ENCODE measurements at places on chromosomes 2 and 18.

DNA sequence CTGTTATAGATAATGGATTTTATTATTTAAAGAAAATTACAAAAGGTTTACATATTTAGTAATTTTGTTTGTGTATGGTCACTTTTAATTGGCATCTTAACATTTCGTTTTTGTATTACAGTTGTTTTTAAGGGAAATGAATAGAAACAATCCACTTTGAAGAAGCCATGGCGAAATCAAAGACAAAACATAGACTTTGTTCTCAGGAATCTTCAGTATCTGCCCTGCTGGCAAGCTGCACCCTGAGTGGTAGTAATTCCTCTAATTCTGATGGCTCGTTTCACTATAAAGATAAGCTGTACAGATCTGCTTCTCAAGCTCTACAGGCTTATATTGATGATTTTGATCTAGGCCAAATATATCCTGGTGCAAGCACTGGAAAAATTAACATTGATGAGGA, 2.7 kb downstream of the C18orf54 start:
- DNase-seq, result no peak

DNA sequence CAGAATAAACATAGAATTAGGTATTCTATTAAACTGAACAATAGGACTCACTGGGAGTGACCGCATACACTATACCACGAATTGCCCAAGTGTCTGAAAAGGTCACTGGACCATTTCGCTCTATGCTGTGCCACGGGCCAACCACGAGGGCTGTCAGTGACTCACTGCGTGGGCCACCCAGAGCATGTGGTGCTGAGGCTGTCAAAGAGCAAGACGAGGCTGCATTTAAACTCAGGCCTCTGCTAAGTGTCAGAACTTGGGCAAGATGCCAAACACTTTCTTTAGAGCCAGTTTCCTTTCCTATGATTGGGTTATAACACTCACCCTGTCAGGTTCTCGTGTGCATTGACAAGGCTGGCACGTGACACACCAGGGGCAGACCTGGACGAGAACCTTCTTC, 97.5 kb downstream of the SH3YL1 start:
- DNase-seq, result no peak

- DNase-seq, result no peak
Observed at GRCh38 chr18:58590839-58591238, 38.1 kb downstream of the ALPK2 start.

GRCh38 chr2:43102366-43103092, 123.9 kb downstream of the ZFP36L2 start:
- DNase-seq, result peak; percentile 78

DNA sequence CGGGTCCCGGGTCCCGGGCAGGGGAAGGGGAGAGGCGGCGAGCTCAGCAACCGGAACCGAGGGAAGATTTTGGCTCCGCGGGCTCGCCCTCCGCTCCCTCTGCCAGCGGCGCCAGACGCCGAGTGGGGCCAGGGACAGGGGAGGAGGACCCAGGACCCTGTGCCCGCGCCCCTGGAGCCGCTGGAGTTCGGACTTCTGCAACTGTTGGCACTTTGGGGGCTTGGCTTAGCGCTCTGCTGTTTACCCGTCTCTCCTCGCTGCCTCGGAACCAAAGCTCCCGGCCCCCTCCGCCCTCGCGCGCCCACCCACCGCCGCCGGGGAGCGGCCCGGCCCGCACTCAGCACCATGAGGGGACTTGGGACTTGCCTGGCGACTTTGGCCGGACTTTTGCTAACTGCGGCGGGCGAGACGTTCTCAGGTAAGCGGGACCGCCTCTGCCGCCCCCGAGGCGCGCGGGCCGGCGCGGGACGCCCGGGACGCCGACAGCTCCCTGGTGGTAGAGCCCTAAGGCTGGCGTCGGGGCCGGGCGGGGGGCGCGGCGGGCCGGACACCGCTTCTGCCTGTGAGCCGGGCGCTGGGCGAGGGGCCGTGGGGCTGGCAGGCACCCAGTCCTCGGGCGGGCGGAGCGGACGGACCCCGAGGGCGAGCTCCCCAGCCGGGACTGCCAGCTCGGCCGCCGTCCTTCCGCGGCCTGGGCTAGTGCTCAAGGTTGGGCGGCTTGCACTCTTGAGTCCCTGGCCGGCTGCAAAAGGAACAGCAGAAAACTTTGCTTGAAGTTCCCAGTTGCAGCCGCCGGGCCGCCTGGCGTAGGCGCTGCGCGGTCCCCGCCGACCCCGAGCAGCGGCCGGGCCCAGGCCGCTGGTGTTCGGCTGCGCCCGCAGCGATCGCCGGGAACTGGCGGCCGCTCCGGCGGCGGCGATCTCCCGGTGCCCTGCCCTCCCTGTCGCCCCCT, 634 bp downstream of the PTPRM start:
- DNase-seq, result peak; percentile 83

DNA sequence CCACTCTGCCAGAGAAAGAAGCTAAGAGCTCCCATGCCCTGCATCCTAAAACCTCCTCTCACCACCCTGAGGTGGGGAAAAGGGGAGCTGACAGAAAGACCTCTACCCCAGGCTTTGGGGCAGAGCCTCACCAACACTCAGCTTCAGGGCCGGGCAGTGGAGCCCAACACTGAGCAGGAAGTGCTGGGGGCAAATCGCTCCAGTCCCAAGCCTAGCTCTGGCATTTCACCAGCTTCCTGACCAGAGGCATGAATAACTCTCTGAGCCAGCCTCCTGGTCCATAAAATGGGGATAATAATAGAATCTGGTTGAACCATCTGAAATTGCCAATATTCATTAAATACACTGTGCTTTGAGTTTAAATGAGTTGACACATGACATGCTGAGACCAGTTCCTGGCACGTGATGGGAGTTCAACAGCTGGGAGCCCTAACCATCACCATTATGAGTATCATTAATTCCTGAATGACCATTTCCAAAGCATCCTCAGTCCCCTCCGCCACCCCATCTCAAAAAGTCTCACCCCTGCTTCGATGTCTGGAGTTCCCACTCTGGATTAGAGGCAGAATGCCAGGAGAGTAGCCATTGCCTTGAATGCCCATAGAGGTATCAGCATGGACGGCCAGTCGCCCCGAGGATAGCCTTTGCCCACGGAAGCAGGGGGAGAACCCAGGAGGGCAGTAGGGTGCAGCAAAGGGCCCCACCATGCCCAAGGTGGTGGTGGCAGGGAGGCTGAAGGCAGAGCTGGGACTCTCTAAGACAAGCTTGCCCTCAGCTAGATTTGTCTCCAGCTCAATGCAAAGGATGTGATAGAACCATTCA, 153.4 kb downstream of the TNS1 start:
- no peak for DNase-seq

- DNase-seq, result no peak
Observed at GRCh38 chr2:179021258-179021657, 28.7 kb downstream of the CCDC141 start.

DNA sequence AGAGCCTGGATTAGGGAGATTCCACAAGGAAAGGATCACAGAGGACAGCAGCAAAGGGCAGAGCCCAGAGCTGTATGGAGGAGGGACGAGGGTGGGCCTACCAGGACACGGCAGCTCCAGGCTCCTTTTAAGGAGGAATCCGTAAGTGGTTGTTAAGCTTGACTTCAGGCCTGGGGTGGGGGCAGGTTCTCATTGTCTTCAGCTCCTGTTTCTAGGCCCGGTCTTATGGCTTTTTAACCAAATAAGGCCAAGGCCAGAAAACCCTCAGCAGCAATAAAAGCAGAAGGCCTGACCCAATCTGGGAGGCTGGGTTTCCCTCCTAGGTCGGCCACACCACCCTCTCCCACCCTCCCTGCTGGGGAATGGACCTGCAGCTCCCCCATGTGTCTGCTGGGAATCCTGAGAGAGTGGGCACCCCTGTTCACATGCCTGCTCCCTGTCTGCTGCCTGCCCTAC, 111.2 kb downstream of the PLB1 start:
- DNase-seq, result no peak

- DNase-seq, result no peak
Observed at GRCh38 chr18:55501579-55501978, 86.4 kb downstream of the TCF4 start.

DNA sequence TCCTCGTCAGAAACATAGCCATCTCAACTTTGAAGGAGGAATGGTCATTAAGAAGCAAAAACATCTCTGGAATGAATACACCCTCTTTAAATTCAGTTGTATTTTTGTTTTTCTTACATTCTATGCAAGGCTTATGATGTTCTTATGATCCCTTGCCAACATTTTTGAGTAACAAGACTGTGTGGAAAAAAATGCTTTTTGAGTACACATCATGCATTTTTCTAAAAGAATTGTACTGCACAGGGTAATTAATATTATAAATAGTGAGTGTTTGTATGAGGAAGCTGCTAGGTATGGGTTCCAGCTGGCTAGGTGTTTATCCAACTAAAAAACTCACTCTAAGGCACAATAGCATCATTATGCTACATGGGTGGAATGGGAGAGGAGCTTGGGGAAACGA, 59.0 kb upstream of the SPATS2L start:
- DNase-seq, result no peak

- no peak for DNase-seq
Observed at GRCh38 chr2:241595600-241596140, 37.1 kb downstream of the BOK start.
